ENCODE measurements at places on chromosomes 1 and 21. TPM values are rescaled to one million over a fixed set of nuclear protein-coding genes. Genes with fewer than 3 reads are reported as not detected.

The CBS gene
- total RNA-seq: 70.9 TPM

The LHX8 gene
- total RNA-seq: not detected

The CLEC20A gene
- not detected for total RNA-seq

The AKNAD1 gene
- not detected for total RNA-seq

The OLIG2 gene
- not detected for total RNA-seq

The RGS7 gene
- 0.05 TPM for total RNA-seq

The B3GALT5 gene
- total RNA-seq: 0.33 TPM

The ZMPSTE24 gene
- 24.4 TPM for total RNA-seq

The FALEC gene
- total RNA-seq: not detected

The CLCA4 gene
- not detected for total RNA-seq

The DENND2D gene
- total RNA-seq: 14.9 TPM

The ZC3H12A gene
- 10.9 TPM for total RNA-seq

The GBP6 gene
- not detected for total RNA-seq

The TRIM67 gene
- total RNA-seq: 0.05 TPM

The C4BPA gene
- 1,492 TPM for total RNA-seq

The KIAA0040 gene
- total RNA-seq: 5.7 TPM

The CRYAA gene
- 0.84 TPM for total RNA-seq

The SELENON gene
- total RNA-seq: 10.1 TPM

The CACNA1S gene
- total RNA-seq: 0.33 TPM

The LBR gene
- 201 TPM for total RNA-seq

The LTN1 gene
- total RNA-seq: 22.1 TPM

The CNR2 gene
- 0.28 TPM for total RNA-seq

The KRTAP24-1 gene
- total RNA-seq: not detected

The GPN2 gene
- 10.3 TPM for total RNA-seq

The S100A8 gene
- total RNA-seq: 99.3 TPM

The NBPF10 gene
- total RNA-seq: 1.9 TPM

The NPPA gene
- not detected for total RNA-seq

The DNAJB4 gene
- total RNA-seq: 21.6 TPM

The KRTAP10-4 gene
- total RNA-seq: not detected

The ITLN1 gene
- total RNA-seq: 5.0 TPM

The MRAP gene
- 0.79 TPM for total RNA-seq

The TMEM52 gene
- 2.7 TPM for total RNA-seq

The ARID4B gene
- 27.3 TPM for total RNA-seq

The C1QB gene
- total RNA-seq: 112 TPM

The EPHA2 gene
- total RNA-seq: 11.1 TPM

The KLHDC8A gene
- total RNA-seq: 0.05 TPM

The CA6 gene
- total RNA-seq: not detected

The LAPTM5 gene
- 22.3 TPM for total RNA-seq

The SLAMF1 gene
- total RNA-seq: 0.09 TPM

The GNAT2 gene
- 0.09 TPM for total RNA-seq

The SLC50A1 gene
- total RNA-seq: 12.7 TPM

The REN gene
- 0.25 TPM for total RNA-seq

The PPP2R5A gene
- total RNA-seq: 29.5 TPM
